Activated naive CD8-positive, alpha-beta T cell treated with anti-CD3 and anti-CD28 coated beads, Interleukin-2, amount 50 U/mL, for 16 hours (primary cell): ENCODE measurements at places on chromosomes 13 and 19.

- DNase-seq = no peak
These were observed 470.9 kb downstream of the DACH1 start for GRCh38 chr13:71396149-71396548.

DNA sequence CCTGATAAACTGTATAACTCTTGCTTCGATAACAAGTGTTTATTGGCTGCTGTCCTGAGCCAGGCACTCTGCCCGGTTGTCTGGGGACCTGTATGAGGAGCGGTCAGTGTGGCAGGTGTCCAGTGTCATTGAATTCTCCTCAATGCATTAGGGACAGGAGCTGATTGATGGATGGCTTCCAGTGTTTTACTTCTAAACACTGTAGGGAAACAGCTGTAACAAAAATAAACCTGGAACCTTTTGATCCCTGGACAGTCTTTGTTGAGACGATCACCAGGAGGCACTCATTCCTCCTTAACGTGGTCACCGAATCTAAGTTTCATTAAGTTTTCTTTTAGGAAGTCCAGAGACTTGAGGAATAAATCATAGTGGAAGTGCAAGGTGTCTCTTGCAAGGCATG is 17.9 kb downstream of the UBAC2 start:
- DNase-seq = no peak

GRCh38 chr13:105773863-105774538 is 761.5 kb downstream of the EFNB2 start:
- DNase-seq = no peak

DNA sequence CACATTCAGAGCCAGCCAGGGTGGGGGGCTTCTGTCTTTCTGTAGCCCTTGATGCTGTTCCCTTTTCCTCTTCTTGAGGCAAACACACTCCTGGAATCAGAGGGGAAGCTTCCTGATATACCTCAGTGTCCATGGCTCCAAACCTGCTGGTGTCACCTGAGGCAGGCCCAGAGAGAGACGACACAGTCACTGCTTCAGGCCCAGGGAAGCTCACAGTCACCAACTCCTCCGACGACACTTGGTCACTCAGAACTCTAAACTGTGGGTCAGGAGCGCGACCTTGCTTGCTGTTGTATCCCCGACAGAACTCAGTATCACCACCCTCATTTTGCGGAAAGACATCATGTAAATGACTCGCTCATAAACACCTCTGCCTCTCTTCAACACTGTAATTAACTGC is 1.1 kb downstream of the ATP13A1 start:
- no peak for DNase-seq

DNA sequence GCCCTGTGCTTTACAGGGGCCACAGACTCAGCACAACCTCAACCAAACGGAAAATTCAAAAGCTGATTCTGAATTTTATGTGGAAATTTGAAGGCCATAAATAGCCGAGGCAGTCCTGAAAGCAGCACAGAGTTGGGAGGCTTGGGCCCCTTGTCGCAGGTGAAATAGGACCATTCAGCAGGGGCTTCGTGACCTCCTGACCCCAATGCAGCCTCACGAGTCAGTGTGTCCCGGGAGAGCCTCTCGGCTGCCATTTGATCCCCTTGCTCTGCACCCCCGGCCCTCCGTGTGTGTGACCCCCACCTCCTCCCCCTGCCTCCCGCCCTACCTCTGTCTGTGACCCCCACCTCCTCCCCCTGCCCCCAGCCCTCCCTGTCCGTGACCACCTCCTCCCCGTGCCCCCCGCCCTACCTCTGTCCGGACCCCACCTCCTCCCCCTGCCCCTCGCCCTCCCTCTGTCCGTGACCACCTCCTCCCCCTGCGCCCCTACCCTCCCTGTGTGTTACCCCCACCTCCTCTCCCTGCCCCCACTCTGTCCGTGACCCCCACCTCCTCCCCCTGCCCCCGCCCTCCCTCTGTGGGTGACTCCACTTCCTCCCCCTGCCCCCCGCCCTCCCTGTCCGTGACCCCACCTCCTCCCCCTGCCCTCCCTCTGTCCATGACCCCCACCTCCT is 41.7 kb upstream of the TFDP1 start:
- DNase-seq = no peak

- DNase-seq = no peak
These were observed 27.4 kb downstream of the UBAC2 start for GRCh38 chr13:99227909-99228688.

- DNase-seq = no peak
These were observed 206.8 kb downstream of the PCDH9 start for GRCh38 chr13:67023130-67023876.

GRCh38 chr13:98979012-98979660 is 1.3 kb upstream of the DOCK9 start:
- DNase-seq = no peak

- peak; percentile 59 for DNase-seq
These were observed at the start of gene DHRS12 for GRCh38 chr13:51803422-51804294. TSS of gene DHRS12 (minus strand) at chr13:51804163. CDS start at chr13:51799659, 4,504 bp downstream.

DNA sequence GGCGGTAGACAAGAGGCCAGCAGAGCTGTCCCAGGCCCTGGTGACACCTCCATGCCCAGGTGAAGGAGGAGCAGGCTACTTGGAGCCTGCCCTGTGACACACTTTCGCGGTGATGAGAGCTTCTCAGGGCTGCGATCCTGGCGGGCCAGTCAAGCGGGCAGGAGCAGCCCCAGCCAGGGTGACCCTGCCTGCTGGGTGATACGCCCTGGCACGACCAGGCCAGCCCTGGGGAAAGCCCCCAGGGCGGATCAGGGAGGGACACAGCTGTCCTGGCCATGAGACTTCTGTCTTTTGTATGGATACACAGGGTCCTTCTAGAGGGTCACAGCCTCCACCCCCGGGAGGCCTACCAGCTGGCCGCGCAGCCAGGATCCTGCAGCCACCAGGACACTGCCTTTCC is 13.1 kb downstream of the DNM2 start:
- no peak for DNase-seq

DNA sequence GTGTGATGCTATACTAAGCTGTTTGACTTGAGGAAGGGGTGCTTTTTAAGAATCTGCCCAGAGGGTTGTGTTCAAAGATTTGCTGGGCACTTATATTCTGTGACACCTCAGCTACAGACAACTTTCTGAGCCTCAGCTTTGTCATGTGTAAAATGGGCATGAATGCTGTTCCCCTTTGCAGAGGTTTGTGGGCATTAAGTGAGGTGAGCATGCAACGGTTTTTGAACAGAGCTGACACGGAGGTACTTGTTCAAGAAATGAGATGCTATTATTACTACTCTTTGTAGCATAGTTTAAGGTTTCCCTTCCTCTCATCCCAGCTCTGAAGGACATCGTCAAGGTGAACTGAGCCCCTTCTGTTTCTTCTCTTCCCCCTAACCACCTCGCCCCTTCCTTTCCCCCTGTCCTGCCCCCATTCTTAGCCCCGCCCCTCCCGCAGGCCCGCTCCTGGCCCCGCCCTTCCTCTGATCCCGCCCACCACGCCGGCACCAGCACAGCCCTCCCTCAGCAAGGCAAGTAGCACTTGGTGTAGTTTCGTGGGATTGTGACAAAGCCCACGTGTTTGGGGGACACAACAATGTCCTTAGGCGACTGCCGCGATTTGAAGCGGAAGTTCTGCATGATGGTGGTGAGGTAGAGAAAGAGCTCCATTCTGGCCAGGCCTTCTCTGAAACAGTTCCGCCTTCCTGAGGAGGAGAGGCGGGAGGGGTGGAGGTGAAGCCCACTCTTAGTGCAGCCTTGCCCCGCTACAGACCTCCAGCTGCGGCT is 26.1 kb upstream of the CYP2A7 start:
- DNase-seq = peak; percentile 34

- no peak for DNase-seq
These were observed 13.6 kb downstream of the ZNF490 start for GRCh38 chr19:12596927-12597548.

DNA sequence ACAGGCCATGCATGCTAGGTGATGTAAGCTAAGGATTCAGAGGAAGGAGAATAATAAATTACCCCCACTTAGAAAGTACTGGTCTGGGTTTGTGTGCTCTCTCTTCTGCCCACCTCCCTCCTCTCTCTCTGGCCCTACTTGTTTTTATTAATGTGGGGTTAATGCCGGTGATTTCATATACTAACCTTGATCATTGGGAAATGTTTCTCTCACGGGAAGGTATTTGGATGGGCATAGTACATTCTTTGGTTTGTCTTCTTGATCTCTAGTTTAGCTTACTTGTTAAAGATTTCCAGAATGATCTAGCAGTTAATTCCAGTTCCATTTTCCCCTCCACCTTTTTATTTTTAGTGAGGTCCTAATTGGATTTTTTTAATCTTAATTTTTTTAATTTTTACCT is 24.6 kb downstream of the ARHGAP35 start:
- no peak for DNase-seq

DNA sequence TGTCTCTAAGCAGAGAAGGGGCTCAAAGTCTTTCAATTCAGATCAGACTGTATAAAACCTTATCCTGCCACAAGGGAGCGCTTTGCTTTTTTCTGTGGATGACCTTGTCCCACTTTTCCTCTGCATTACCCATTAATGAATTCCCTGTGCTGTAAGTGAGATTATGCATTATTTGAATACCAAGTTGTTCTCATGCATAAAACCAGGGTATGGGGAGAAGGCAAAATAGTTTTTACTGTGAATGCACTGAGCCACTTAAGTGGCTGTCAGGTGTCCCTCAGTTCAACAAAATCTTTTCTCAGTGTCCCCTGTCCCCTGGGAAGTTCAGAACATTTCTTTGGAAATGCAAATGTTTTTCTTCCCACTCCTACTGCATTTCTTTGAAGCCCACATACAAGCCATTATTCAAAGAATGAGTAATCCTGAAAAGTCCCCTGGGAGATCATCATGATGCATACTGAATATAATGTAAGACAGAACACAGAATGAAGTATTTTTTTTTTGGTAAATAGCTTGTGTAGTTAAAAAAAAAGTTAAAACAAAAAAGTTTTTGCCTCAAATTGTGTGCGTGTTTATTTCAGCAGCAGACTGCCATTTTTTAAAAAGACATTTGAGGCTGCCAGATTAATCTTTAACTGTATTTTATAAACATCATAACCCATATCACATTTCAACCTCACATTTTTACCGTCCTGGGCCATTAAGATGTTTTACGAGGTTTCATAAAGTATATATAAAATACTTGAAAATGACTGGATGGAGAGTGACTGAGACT is 506.7 kb upstream of the PCDH9 start:
- no peak for DNase-seq

DNA sequence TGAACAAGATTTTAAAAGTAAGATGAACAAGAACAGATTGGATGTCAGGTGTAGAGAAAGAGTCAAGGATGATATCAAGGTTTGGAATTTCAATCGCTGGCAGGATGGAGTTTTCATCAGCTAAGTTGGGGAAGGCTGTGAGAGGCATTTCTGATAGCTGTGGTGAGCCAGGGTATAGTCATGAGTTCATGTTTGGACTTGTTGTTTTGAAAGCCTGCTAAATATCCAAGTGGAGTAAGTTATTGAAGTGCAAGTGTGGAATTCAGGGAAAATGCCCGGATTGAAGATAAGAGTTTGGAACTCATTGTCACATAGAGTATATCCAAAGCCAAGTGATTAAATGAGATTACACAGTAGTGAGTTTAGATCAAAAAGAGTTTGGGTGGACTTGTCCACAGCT is 11.0 kb upstream of the EPSTI1 start:
- no peak for DNase-seq

DNA sequence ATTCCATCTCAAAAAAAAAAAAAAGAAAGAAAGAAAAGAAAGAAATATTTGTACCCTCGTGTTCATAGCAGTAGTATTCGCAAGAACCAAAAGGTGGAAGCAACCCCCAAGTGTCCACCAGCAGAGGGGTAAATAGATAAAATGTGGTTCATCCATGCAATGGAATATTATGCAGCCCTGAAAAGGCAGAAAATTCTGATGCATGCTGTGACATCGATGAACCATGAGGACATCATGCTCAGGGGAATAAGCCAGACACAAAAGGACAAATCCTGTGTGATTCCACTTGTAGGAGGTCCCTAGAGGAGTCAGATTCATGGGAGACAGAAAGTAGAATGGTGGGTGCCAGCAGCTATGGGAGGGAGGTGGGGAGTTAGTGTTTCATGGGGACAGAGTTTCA is 6.4 kb upstream of the LRRC8E start:
- DNase-seq = no peak

DNA sequence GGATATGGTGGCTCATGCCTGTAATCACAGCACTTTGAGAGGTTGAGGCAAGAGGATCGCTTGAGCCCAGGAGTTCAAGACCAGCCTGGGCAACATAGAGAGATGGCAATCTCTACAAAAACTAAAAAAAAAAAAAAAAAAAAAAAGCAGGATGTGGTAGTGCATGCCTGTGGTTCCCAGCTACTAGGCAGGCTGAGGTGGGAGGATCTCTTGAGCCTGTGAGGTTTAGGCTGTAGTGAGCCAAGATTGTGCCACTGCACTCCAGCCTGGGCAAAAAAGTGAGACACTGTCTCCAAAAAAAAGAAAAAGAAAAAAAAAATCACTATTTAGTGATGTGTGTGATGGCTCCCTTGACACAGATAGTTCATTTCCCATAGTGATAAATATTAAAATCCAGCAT is 365.0 kb upstream of the NBEA start:
- DNase-seq = no peak

- DNase-seq = no peak
These were observed 624.0 kb upstream of the KLF12 start for GRCh38 chr13:74758188-74758587.

GRCh38 chr13:76955193-76955592 is 6.9 kb downstream of the ACOD1 start:
- DNase-seq = no peak

DNA sequence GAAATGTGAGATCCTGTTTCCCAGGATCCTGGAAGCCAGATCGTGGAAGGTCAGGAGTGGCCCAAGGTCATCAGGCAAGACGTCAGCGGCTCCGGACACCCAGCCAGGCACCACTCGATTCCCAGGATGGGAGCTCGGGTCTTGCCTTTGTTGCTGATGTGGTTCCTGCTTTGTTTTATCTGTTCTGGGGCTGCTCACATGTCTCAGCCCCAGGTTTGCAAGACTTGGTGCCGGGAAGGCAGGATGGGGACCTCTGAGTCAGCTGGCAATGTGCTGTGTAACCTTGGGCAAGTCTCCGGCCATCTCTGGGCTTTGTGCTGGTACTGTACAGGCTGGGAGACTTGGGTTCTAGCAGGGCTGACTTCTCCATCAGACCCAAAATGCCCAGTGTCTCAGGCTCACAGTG is 1.4 kb upstream of the FCHO1 start:
- DNase-seq = no peak

DNA sequence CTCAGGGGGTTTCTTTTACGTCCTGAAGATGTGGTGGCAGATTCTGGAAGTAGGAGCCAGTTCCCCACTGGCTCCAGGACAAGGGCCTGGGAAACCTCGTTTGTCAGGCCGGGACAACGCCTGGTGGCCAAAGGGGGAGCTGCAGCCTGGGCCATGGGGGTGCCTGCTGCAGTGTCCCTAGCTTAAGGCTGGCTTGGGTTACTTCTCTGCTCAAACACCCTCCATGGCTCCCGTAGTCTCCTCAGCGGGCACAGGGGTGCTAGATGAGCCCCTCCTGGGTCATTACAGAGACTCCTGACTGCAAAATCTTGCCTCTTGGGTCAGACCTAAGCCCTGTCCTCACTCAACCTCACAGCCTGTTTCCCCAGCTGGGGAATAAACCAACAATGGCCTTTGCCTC is 14.7 kb downstream of the CILP2 start:
- no peak for DNase-seq

DNA sequence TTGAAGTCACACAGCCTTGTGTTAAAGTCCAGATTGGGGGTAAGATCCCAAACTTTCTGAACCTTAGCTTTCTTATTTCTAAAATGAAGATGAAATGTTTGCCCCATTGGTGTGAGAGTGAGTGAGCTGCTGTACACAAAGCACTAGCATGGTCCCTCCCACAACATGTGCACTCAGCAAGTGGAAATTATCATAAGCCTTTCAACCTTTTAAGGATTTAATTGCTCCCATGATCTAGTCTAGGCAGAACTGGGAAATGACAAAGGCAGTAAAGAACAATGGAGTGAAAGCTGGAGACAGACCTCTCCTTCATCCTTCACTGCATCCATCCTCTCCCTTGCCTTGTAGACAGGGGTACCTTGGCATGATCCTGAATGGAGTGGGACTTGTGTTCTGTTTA is 76.0 kb upstream of the GPR12 start:
- DNase-seq = no peak
